Natural killer cell (primary cell): ENCODE measurements at places on chromosomes 6 and 20.
A peak's percentile ranks its signal among the peaks of the same experiment; 100 is the strongest.

GRCh38 chr20:4989570-4989969 lies 11.7 kb downstream of the SLC23A2 start:
- H3K4me1 ChIP-seq = peaks cover 12% of the 10 kb centered on the region
- DNase-seq = no peak
- H3K36me3 ChIP-seq = no peaks in the 10 kb centered on the region
- peak overlapping the region; percentile 61 for H3K27ac ChIP-seq
- no peak overlapping the region for H3K4me3 ChIP-seq

GRCh38 chr20:60131375-60131774 lies 173.2 kb downstream of the CDH26 start:
- no peak for DNase-seq
- no peak overlapping the region for H3K4me3 ChIP-seq
- no peaks in the 10 kb centered on the region for H3K27me3 ChIP-seq
- H3K36me3 ChIP-seq = no peaks in the 10 kb centered on the region
- no peak overlapping the region for H3K27ac ChIP-seq

- H3K27me3 ChIP-seq = no peaks in the 10 kb centered on the region
- no peak overlapping the region for H3K27ac ChIP-seq
- no peak for DNase-seq
- no peaks in the 10 kb centered on the region for H3K4me1 ChIP-seq
- peaks cover 73% of the 10 kb centered on the region for H3K36me3 ChIP-seq
- no peak overlapping the region for H3K4me3 ChIP-seq
Observed at GRCh38 chr20:34762031-34762555, 57.9 kb downstream of the TP53INP2 start.

GRCh38 chr6:116210750-116211425 lies 43.0 kb downstream of the TSPYL4 start:
- no peak overlapping the region for H3K4me3 ChIP-seq
- no peaks in the 10 kb centered on the region for H3K36me3 ChIP-seq
- H3K27me3 ChIP-seq = no peaks in the 10 kb centered on the region
- H3K4me1 ChIP-seq = no peaks in the 10 kb centered on the region

DNA sequence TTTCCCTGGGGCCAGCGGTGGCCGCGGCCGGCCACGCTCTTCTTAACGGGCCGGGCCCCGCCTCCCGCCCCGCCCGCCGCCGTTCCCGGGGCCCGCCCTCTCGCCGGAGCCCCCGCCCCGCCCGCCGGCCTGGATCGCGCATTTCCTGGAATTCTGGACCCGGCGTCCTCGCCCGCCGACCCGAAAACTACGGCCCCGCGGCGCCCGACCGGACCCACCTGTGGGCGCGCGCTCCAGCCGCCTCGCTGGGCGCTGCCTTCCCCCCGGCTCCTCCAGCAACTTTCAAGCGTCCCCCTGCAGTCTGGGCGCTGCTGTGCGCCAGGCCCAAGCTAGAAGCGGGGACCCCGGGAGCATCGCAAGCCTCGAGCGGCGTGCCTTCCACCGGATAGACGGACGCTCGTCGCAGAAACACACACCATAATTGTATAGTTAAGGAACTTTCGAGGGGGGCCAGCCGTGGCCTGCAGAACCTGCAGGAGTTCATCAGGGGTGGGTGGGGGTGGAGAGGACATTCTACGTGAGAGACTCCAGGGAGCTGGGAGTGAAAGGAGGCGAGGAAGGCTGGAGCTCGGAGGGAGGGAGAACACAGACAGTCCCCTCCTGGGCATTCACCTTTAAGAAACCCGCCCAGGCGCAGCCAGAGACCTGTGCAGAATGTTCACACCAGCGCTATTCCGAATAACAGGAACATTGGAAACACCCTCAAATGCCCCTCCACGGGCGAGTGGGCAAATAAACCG lies at the start of gene ADA:
ADA (minus strand) TSS at position 16 of the 740 bp plus-strand sequence. CDS start 92 bp downstream, outside the sequence.
- peak within 1 kb of the TSS; percentile 64 for H3K4me3 ChIP-seq
- H3K27me3 ChIP-seq = no peaks in the 10 kb centered on the region
- peak; percentile 40 for DNase-seq
- H3K36me3 ChIP-seq = no peaks in the 10 kb centered on the region
- peaks cover 53% of the 10 kb centered on the region for H3K4me1 ChIP-seq
- H3K27ac ChIP-seq = peak within 1 kb of the TSS; percentile 71
